ENCODE measurements at places on chromosomes 6 and 20.

- no peak for DNase-seq
These were observed 18.3 kb downstream of the COL9A3 start for GRCh38 chr20:62834967-62835730.

DNA sequence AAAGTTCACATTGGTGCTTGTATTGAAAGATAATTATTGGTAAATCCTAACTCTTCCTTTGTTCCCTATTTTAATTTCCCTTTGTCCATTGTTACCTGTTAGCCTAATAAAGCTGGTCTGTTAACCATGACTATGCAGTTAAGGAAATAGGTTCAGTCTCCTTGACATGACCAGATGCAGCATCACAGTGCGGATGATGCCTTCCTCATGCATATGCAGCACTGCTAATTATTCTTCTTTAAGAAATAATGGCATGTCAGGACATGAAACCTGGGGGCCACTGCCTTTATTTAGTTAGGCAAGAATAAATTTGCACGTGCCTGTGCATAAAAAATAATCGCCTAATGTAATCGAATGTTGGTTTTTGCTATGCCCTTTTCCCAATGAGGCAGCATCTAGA is 16.5 kb downstream of the PBOV1 start:
- DNase-seq: no peak

- DNase-seq: no peak
These were observed 696.3 kb upstream of the SLC35B3 start for GRCh38 chr6:9131616-9132015.

GRCh38 chr6:32967151-32968091 is 973 bp upstream of the BRD2 start:
- peak; percentile 2 for DNase-seq

DNA sequence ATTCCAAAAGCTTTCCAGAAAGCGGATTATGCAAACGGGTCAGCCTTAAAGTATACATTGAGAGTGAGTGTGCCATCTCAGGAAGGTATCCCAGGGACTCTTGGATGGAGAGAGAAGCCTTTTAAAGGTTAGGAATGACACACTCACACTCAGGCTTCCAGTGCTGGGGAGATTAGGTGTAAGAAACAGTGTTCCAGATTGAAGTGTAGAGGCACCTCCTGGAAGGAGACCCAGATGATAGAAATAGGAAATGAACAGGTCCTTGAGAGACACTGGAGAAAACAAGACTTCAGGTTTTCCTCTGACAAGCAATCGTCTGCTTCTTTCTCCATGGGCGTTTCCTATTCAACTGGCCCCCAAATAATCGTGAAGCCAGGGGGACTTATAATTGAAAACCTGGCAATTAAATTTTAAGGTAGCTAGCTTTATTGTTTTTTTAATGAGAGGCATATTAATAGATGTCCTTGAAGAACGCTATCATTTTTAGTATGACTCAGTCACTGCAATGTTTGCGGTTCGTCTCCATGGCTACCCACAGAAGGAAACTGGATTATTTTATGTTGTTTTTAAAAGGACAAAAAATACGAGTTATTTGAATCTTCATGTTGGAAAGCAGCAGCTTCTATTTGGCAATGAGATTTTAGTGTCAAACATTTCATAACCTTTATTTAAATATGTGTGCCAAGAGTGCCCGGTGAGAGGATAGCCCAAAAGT is 85.3 kb downstream of the TRMT6 start:
- DNase-seq: no peak

DNA sequence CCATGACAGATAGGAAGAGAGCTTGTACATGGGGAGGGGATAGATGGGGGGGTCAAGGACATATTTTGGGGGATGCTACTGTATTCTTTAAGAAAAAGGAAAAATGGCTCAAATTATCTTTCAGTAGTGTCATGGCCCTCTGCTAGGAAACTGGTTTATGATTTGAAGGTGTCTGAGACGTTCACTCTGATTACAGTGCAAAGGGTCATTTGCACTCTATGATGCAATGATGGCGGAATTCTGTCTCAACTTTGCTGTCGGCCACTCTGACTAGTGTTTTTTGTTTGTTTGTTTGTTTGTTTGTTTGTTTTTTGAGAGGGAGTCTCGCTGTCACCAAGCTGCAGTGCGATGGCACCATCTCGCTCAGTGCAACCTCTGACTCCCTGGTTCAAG is 180.0 kb downstream of the SOX4 start:
- DNase-seq: no peak

DNA sequence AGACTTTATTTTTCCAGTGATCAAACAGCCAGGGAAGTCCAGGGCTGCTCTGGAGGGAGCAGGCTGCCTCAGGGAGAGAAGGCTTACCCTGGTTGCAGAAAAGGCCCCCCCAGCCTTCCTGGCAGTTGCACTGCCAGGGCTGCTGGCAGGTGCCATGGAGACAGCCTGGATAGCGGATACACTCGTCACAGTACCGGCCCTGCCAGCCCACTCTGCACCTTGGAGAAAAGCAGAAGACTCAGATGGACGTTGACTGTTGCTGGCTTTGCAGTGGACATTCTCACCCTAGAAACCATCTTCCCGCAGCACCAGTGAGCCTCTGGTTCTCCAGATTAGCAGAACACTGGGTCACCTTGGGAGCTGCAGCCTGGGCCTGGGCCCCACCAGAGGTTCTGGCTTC is 5.4 kb downstream of the DLL1 start:
- no peak for DNase-seq

GRCh38 chr6:37866590-37867507 is 47.3 kb downstream of the ZFAND3 start:
- no peak for DNase-seq

- no peak for DNase-seq
These were observed 39.1 kb upstream of the BLCAP start for GRCh38 chr20:37566590-37567330.

GRCh38 chr6:152091851-152092341 is 284.4 kb downstream of the ESR1 start:
- DNase-seq: no peak

GRCh38 chr6:36079601-36080000 is 50.7 kb upstream of the MAPK13 start:
- DNase-seq: no peak

GRCh38 chr6:88380083-88380482 is 213.9 kb upstream of the CNR1 start:
- DNase-seq: peak; percentile 18

GRCh38 chr6:52505726-52506409 is 71.0 kb downstream of the TRAM2 start:
- DNase-seq: no peak

DNA sequence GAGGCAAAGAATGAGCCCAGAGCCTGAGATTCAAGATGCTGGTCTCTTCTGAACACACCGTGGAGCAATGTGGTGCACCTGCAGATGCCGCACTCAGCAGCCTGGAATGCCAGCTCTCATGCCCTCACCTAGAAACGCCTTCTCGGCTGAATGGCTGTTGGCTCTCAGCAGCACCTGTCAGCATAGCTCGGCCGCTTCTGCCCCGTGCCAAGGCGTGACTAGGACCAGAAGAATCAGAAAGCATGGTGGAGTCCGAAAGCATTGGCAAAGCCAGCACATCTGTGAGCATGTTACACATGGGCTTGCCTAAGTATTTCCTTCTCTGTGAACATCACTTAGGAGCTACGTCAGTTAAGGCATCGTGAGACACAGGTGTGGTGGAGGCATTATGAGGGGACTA is 140.8 kb downstream of the MAP3K4 start:
- no peak for DNase-seq
